Pulmonary artery endothelial cell (primary cell): ENCODE measurements at places on chromosomes 5 and 9. TPM values are rescaled to one million over a fixed set of nuclear protein-coding genes. Genes with fewer than 3 reads are reported as not detected.

- DNase-seq = no peak
Observed at GRCh38 chr5:38316544-38317224, 58.3 kb downstream of the EGFLAM start.

DNA sequence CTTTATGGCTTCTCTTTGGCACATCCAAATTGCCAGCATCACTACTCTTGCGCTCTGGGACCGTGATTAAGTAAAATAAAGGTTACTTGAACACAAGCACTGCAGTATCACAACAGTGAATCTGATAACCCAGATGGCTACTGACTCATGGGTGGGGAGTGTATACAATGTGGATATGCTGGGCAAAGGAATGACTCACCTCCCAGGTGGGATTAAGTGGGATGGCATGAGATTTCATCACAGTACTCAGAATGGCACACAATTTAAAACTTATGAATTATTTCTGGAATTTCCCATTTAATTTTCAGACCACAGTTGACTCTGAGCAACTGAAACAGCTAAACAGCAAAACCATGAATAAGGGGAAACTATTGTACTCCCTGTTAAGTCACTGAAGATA, 4.3 kb downstream of the GFM2 start:
- DNase-seq = peak; percentile 5

- no peak for DNase-seq
Observed at GRCh38 chr5:110321117-110321516, 405.4 kb downstream of the TMEM232 start.

DNA sequence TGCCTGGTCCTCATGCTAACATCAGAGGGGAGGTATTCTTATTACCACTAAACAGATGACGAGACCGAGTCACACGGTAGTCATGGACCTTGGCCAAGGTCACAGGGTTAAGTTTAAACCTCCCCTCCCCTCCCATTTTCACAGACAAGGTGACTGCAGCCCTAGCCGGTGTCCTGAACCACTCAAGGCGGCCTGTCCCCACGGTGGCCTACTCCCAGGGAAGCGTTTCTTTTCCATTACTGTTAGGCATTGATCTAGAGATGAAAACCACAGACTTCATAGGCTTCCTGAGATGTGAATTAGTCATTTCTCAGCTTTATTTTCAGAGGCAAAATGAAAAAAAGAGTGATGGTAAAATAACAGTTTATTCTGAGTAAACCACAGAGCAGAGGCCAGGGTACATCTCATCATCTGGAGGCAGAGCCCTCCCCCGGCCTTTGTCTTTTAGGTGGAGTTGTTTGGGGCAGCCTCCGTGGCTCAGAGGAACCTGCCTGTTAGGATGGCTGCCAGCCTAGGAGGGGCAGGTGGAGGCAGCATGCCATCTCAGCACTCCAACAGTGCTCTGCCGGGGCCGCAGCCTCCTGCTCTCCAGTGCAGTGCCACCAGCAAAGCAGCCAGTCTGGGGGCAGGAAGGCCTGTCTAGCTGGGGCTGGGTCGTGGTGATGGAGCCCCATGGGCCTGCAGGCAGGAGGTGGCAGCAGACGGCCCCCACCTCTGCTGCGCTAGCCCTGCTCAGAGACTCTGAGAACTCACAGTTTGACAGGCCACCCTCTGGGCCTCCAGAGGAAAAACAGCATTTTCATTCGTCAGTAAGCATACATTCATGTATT, 71.2 kb downstream of the RAPGEF1 start:
- DNase-seq = no peak

DNA sequence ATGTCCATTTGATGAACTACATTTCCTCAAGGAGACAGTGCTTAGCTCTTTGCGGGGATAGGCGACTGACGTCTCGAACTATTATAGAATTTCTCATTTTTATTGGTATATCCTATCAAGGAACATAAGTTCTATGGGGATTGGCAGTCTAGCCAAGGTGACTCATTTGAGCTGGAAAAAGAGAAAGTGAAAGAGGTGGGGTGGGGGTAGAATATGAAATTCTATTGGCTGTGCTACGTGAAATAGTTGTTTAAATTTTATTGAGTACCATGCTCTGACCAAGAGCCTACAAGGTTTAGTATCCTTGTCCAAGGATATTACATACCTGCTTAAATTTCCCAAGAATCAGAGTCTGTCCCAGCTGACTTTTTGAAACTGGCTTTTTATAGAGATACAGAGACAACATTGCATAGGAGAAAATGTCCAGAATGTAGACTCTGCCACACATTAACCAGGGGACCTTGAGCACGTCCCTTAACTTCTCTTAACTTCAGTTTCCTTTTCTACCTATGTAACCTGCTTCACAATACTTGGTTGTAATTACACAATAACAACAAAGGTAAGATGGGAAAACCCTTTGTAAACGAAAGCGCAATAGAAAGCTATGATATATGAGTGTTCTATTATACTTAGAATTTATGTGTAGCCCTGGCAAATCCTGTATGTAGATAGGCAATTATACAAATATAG, 226.4 kb upstream of the WWC1 start:
- DNase-seq = no peak

DNA sequence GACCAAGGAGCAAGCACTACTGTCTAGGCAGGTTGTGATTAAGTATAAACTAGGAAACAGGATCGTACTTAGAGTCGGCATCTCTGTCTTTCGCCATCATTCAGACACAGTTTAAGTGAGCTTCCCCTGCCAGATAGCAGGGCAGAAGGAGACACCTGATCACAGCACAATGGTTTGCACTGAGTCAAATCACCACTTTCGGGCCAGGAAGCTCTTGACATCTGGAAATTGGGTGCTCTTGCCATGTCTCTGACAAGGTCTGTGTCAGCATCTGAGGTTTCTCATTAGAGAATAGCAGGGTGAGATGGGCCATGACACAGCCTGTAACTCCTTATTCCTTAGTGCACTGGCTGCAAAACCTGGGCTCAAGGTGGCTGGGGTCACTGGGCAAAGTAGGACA, 8.3 kb downstream of the ADRB2 start:
- no peak for DNase-seq

DNA sequence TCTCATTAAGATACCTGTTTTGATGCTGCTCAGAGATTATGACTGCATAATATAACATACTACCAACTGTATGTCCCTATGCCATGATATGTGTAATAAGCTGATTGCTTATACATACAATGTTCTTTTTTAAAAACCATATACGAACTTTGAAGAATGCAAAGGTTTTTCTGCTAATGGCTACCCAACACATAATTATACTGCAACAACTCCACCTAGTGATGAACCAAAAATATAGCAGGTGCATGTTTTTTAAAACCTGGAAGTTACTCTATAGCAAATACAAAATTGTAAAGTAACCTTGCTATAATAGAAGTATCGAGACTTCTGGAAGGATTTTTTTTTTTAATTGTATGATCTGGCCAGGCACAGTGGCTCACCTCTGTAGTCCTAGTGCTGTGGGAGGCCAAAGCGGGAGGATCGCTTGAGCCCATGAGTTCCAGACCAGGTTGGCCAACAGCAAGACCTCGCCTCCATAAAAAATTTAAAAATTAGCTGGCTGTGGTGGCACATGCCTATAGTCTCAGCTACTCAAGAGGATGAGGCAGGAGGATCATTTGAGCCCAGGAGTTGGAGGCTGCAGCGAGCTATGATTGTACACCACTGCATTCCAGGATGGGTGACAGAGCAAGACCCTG, 49.1 kb downstream of the HOMER1 start:
- DNase-seq = no peak

DNA sequence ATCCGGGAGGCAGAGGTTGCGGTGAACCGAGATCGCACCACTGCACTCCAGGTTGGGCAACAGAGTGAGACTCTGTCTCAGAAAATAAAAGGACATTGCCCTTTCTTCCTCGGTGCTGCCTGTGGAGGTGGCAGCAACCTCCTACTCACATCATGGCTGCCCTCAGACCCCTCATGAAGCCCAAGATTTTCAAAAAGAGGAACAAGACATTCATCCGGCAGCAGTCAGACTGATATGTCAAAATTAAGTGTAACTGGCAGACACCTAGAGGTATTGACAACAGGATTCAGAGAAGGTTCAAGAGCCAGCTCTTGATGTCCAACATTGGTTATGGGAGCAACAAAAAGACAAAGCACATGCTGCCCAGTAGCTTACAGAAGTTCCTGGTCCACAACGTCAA, 12.6 kb upstream of the PAX5 start:
- no peak for DNase-seq

DNA sequence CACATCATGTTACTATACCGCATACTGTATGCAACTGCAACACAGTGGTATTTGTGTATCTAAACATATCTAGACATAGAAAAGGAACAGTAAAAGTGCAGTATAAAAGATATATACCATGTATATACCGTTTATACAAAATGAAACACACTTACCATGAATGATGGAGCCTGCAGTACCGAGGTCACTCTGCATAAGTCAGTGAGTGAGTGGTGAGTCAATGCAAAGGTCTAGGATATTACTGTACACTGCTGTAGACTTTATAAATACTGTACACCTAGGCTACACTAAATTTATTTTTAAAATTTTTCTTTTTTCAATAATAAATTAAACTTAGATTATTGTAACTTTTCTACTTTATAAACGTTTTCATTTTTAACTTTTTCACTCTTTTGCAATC, 29.3 kb downstream of the PRELID2 start:
- DNase-seq = no peak

DNA sequence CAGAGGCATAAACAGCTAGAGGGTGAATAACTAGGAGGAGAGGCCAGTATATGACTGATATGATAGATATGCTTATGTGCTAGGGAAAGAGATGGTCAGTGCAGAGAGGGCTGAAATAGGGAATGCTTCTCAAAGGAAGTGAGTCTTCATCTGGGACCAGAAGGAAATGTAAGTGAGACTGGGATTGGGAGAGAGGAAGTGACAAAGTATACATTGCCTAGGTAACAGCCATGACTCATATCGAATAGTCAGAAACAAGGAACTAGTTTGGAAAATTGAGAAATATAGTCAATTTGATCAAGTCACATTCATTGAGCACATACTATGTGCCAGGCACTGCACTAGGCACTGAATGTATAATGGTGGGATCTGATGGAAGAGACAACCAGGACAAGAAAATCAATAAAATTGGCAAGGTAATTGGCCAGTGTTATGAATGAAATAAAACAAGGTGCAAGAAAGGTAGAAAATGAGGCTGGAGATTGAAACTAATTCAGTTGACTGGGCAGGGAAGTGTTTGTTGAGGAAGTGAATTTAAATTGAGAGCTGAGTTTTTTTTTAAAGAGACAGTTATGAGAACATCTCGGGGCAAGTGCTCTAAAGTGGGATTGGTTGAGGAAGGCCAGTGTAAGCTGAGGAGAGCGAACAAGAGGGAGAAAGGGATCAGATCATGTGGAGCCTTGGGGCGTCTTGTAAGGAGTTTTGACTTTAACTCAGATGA, 4.3 kb downstream of the ERAP2 start:
- peak; percentile 85 for DNase-seq

DNA sequence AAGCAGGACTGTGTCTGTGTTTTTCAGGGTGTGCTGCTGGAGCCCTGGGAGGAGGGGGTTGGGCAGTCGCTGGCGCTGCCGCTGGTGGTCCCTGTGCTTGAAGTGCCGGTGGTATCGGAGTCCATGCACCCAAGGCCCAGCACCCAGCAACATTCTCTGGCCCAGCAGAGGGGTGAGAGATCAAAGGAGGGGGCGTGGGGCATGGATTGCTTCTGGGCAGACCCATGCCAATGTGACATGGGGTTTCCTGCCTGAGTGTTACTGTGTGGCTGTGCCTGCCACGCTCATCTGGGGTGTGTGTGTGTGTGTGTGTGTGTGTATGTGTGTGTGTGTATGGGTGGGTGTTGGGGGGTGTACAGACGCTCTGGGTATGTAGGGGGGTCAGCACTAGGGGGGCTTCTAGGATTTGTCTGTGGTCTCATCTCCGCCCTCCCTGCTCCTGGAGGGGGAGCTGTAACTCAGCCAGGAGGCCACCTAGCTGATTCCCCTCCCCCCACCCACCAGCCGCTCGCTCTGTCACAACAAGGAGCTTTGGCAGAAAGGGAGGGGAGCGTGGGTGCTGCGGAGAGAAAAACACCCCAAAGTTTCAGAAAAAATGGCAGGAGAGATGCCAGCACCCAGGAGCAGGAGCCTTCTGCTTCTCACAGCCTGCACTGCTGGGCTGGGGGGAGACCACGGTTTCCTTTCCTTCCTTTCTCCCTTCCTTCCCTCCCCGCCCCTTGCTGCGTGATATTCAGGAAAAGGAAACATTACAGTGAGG, 35.9 kb upstream of the HSPA9 start:
- no peak for DNase-seq

- DNase-seq = no peak
Observed at GRCh38 chr5:14374100-14374499, 207.5 kb upstream of the OTULINL start.

DNA sequence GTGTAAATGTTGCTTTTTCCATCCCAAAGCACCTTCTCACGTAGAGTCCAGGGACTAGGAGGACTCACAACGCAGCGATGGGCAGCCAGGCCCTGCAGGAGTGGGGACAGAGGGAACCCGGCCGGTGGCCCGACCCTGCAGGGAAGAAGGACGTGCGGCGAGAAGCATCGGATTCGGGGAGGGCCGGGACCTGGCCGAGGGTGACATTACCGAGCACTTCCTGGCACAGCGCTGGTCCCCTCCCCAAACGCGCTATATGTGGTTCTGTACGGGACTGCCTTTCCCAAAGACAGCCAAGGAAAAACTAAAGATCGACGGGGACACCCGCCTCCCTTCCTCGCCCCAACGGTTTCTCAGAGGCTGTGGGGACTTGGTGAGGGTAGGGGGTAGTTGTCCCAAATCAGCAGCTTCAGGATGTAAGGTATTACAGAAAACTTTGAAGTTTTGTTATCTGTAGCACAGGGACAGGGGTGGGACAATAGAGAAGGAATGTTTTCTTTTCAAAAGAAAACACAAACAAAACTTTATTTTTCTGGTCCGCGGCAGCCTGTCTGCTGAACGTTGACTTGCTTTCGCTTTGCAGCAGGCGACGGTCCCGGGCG, 887 bp upstream of the MAP3K1 start:
- no peak for DNase-seq

- no peak for DNase-seq
Observed at GRCh38 chr9:42388146-42388690, 204.8 kb downstream of the SPATA31A6 start.

GRCh38 chr5:112693301-112693700, 44.4 kb upstream of the APC start:
- no peak for DNase-seq

NEUROG1 gene
- not detected in 2 replicates for total RNA-seq

KIF4B gene
- total RNA-seq = 0.13 and 0.21 TPM in 2 replicates

CCL27 gene
- 0.14 TPM in 1 of 2 replicates, not detected in the other for total RNA-seq

SLC46A2 gene
- total RNA-seq = not detected in 2 replicates

IL3 gene
- not detected in 2 replicates for total RNA-seq

NR6A1 gene
- total RNA-seq = 0.20 and 0.39 TPM in 2 replicates

PRRC1 gene
- 37.7 and 38.1 TPM in 2 replicates for total RNA-seq

CCL28 gene
- total RNA-seq = 0.85 and 1.1 TPM in 2 replicates

KIAA0825 gene
- total RNA-seq = 0.99 and 1.7 TPM in 2 replicates

LURAP1L gene
- 2.8 and 3.3 TPM in 2 replicates for total RNA-seq
